GM04503 (cell line): ENCODE measurements at places on chromosomes 7 and 10.

DNA sequence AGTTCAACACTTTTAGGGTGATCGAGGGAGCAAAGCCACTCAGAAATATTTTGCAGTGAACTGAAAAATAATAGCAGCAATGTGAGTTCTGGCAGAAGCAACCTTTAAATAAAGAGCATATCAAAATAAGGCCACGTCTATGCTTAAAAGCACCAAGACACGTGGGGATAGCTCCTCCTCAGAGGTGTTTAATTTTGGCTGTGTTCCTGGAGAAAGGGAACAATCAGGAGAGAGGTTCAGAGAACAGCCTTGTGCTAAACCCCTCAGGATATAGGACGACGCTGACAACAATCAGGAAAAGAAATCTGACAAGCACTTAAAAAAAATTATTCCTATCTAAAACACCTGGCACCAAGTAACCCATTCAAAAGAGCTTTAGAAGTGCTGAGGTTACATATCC, 471.9 kb upstream of the CELF2 start:
- no peak for DNase-seq

- DNase-seq: no peak
These were observed 50.2 kb downstream of the LMBR1 start for GRCh38 chr7:156842740-156843140.

DNA sequence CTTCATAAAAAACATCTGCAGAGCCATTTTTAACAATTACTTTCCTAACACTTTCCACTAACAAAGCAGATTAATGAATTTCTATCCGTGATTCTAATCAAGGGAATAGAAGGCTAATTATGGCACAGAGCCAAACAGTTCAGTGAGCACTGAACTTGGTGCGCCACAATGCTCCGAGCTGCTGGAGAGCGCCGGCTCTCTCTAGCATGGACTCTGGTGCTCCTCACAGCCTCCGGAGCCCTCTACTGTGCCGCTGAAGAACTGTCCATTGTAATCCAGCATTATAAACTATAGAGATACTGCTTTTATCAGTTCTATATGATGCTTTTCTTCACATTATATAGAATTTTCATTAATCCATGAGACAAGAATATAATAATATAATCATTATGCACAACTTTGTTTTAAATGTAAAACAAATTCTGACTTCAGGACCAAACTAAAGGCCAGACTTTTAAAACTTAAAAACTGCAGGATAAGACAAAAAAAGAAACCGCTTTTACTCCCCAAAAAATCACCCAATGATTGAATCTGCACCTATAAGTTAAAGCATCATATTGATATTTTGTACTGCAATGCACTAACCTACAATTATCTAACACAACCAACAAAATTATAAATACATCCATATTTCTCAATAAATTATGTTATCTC, 123.6 kb downstream of the RNF32 start:
- DNase-seq: peak; percentile 16

GRCh38 chr10:113335592-113335991, 217.3 kb upstream of the HABP2 start:
- peak; percentile 38 for DNase-seq

- no peak for DNase-seq
These were observed 369.3 kb downstream of the CALN1 start for GRCh38 chr7:72042855-72043254.

DNA sequence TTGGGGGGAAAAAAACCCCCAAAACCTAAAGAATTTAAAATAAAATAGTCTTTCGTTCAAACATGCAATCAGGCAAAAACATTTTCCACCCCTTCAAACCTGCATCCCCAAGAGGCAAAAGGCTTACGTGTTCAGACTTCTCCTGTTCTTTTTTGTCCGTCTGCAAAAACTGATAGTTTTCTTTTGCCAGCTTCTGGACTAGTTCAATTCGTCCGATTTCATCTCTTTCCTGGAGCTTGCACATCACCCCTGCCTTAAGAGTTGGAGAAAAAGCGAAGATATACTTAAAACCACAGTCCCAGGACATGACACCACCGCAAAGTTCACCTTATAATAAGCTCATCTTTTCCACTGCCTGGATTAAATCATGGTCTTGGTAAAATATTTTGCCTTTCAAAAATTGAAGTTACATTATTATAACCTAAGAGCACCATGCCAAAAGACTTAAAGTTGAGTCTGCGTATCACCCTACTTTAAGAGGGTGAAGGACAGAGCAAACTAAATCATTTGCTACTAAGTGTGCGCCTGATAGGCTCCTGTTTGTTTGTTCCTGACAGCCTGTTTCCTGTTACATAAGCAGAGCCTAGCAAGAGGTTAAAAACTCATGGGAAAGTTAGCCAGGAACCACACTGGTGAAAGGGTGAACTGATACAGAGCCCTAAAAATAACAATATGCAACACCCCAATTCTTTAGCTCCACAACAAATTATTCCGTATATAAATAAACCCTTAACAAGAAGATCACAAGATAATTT, 137.0 kb downstream of the RAPGEF5 start:
- DNase-seq: no peak

DNA sequence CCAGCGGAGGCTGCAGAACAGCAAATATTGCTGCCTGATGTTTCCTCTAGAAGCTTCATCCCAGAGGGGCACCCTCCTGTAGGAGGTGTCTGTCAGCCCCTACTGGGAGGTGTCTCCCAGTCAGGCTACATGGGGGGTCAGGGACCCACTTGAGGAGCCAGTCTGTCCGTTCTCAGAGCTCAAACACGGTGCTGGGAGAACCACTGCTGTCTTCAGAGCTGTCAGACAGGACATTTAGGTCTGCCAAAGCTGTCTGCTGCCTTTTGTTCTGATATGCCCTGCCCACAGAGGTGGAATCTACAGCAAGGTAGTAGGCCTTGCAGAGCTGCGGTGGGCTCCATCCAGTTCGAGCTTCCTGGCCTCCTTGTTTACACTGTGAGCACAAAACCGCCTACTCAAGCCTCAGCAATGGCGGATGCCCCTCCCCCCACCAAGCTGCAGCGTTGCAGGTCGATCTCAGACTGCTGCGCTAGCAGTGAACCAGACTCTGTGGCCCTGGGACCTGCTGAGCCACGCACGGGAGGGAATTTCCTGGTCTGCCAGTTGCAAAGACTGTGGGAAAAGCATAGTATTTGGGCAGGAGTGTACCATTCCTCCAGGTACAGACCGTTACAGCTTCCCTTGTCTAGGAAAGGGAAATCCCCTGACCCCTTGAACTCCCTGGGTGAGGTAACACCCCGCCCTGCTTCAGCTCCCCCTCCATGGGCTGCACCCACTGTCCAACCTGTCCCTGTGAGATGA, 17.7 kb upstream of the MINDY3 start:
- no peak for DNase-seq

GRCh38 chr10:124068929-124069328, 24.5 kb downstream of the CHST15 start:
- no peak for DNase-seq

DNA sequence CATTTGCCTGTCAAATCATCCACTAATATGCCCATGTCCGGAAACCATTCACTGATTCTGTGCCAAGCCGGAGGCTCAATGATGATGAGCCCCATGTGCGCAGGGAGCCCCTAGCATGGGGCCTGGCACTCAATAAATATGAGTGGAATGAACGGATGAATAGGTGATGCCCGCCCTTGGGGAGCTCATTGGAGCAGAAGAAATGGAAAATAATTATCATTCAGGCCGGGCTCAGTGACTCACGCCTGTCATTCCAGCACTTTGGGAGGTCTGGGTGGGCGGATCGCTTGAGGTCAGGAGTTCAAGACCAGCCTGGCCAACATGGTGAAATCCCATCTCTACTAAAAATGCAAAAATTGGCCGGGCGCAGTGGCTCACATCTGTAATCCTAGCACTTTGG, 11.0 kb downstream of the RHBDD2 start:
- peak; percentile 57 for DNase-seq

DNA sequence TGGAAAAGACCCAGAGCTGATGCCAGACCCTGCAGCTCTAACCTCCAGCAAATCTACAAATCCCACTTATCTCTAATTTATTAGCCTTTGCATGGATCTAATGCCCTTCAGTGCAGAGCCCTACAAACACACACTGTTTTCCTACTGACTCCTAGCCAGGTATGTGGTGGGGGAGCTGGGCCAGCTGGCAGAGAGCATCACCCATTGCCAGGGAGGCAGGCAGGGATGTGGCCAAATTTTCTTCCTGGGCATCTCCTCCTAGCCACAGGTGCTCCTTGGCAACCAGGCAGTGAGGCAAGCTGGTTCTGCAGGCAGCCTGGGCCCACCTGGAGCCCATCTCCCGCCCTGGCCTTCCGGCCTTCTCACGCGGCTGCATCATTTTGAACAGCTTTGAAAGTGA, 55.9 kb upstream of the EMX2 start:
- DNase-seq: no peak

GRCh38 chr10:79940431-79940830, 8.5 kb downstream of the SFTPD start:
- DNase-seq: no peak

GRCh38 chr7:128827248-128827958, 2.8 kb upstream of the FLNC start:
- peak; percentile 65 for DNase-seq

GRCh38 chr10:133525444-133525843, 1.7 kb upstream of the CYP2E1 start:
- DNase-seq: no peak

DNA sequence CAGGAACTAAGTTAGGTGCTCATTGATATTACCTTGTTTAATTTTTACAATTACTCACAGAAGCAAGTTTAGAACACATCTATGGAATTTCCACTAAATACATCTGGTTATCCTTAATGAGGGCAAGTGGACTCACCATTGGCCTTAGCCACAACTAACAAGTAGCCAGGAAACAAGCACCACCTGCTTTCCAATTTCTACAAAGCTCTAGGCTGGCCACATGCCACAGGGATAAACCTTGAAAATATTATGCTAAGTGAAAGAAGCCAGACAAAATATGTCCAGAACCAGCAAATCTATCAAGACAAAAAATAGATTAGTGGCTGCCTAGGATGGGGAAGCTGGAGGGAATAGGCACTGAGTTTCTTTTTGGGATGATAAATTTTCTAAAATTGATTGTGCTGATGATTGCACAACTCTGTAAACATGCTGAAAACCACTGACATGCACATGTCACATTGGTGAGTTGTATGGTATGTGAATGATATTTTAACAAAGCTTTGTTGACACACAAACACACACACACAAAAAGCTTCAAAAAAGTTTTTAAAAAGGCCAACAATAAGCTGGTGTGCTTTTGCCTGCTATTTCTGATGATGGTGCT, 179.4 kb downstream of the CPEB3 start:
- DNase-seq: no peak

DNA sequence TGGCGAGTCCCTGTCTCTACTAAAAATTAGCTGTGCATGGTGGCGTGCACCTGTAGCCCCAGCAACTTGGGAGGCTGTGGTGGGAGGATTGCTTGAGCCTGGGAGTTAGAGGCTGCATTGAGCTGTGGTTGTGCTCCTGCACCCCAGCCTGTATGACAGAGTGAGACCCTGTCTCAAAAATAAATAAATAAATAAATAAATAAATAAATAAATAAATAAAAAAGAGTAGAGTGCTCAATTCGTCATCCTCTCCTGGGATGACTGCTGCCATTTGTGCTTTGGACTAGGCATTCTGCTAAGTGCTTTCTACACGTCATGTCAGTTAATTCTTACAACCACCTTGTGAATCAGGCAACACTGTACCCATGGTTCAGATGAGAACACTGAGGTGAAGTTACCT, 130.6 kb downstream of the DOCK1 start:
- no peak for DNase-seq

- no peak for DNase-seq
These were observed 68.9 kb upstream of the CCDC71L start for GRCh38 chr7:106729720-106730385.

- DNase-seq: no peak
These were observed 124.7 kb downstream of the GRM3 start for GRCh38 chr7:86768394-86768793.

GRCh38 chr10:98269435-98269912, 1.5 kb upstream of the LOXL4 start:
- DNase-seq: peak; percentile 60

GRCh38 chr7:146000882-146001281, 115.7 kb upstream of the CNTNAP2 start:
- DNase-seq: no peak

DNA sequence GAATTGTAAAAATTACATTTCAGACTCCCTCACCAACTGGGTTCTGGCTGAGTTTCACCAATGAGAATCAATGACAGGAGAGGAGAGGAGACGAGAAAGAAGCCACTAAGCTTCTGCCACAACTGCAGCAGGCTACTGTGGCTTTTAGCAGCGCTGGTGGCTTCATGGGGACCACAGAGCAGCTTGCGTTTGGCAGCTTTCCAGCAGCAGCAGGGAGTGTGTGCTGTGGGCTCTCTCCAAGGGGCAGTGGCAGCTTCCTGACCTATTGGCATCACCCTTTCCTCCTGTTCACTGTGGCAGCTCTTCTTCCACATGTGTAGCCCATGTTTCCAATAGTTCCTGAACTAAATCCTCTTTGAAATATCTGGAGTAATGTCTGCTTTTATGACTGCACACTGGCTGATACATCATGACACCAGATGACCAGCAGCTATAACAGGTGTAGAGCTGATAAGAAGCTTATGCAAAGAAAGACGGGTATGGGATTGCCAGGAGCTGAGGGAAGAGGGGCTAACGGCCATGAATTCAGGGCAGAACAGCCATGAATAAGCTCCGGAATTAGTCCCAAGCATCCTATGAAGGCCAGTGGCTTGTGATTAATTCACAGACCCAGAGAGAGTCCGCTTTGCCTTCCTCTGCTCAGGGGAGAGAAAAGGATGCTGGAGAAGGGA, 46.8 kb downstream of the KCNH2 start:
- no peak for DNase-seq

- no peak for DNase-seq
These were observed 45.7 kb upstream of the IL6 start for GRCh38 chr7:22681312-22681711.

- no peak for DNase-seq
These were observed 134.7 kb downstream of the KIAA1217 start for GRCh38 chr10:24343686-24344085.

DNA sequence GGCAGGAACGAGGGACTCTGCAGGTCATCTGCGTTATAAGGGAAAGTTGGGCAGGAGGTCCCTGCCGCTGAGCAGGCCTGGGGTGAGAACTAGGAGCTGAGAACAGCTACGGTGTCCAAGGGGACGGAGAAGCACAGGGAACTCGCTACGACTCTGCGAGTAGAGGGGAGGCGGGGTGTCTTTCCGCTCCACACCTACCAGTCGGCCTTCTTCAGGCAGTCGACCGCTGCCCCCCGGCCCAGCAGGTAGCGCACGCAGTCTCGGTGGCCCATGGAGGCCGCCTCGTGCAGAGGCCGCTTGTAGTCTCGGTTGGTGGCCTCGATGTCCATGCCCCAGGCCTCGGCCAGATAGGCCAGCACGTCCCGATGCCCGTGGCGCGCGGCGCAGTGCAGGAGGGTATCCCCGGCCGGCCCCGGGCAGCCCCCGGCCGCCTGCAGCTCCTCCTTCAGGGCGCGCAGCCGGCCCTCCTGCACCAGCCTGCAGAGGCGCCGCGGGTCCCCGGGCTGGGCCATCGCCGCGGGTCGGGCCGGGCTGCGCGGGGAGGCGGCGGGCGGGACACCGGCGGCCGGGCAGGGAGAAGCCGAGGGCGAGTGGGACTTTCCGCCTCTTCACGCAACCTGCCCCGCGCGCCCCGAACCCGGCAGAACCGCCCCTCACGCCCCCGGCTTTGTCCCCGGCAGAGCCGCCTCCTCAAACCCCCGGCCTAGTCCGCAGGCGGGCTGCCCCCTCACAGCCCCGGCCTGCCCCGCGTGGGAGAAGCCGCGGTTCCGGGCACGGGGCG, 660 bp downstream of the ANKRD16 start:
- DNase-seq: no peak
